ENCODE measurements at places on chromosomes 3 and 15. TPM values are rescaled to one million over a fixed set of nuclear protein-coding genes. Genes with fewer than 3 reads are reported as not detected.

DNA sequence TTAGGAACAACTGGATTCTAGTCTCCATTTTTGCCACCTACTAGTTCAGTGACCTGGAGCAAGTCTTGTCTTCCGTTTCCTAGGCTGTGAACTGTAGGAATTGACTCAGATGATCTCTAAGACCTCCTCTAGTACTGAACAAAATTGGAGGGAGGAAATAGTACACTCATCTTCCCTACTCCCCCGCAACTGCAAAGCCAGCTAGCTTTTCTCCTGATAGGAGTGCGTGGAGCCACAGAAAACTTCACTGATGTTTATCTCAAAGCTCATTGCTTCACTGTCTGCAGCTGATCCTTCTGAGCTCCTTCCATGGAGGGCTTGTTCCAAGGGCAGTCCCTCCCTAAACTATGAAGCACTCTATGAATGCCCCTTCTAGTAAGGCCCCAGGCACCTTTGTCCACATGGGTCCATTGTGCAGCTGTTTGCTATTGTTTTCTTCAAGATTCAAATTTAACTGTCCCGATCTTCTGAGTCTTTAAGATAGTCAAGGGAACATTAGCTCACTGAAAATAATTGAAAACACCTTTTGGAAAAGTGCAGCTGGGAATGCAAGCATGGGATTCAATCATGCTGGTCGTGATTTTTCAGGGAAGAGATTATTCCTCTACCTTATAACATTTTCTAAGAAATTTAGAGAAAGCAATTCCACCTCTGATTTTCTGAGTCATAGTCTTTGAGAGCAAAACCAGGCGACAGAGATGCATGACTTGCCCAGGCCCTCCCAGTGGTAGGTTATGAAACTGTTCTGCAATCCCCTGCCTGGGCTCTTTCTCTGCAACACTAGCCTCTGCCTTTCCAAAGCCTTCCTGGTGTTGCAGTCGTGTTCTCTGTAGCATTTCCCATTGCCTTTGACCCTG, 24.3 kb downstream of the FILIP1L start:
- H3K36me3 ChIP-seq, result no peaks in the 10 kb centered on the region
- H3K27me3 ChIP-seq, result no peaks in the 10 kb centered on the region
- no peak overlapping the region for H3K4me3 ChIP-seq
- no peaks in the 10 kb centered on the region for H3K4me1 ChIP-seq

IMP3 gene
- 97.4 TPM for total RNA-seq

- H3K27me3 ChIP-seq, result no peaks in the 10 kb centered on the region
- no peaks in the 10 kb centered on the region for H3K36me3 ChIP-seq
- no peak overlapping the region for H3K27ac ChIP-seq
- no peak for DNase-seq
- H3K4me3 ChIP-seq, result no peak overlapping the region
Measured at GRCh38 chr15:57495041-57495440, 96.7 kb upstream of the MYZAP start.

ZNF80 gene
- total RNA-seq, result not detected

GRCh38 chr3:15964605-15965442, 167.0 kb upstream of the ANKRD28 start:
- no peaks in the 10 kb centered on the region for H3K4me1 ChIP-seq
- H3K4me3 ChIP-seq, result no peak overlapping the region
- no peaks in the 10 kb centered on the region for H3K36me3 ChIP-seq
- no peak overlapping the region for H3K27ac ChIP-seq
- DNase-seq, result peak; percentile 70
- no peaks in the 10 kb centered on the region for H3K27me3 ChIP-seq

DNA sequence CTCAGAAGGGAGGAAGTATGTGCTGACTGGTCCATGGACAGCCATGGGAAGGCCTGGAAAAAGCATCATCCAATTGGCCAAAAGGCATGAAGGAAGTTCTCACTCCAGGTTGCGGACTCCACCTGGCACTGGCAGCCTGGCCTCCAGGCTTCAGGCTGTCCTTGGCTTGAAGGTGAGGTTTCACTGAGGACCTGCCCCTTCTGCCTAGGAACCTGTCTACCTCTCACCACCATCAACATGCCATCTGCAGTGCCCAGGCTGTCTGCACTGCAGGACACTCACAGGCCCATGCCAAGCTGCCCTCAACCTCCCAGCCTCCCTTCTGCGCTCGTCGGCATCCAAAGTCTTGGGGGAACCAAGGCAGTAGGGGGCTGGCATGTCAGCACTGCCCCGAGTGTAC, 51.1 kb downstream of the CEP70 start:
- H3K27ac ChIP-seq, result no peak overlapping the region
- H3K4me3 ChIP-seq, result no peak overlapping the region
- H3K27me3 ChIP-seq, result no peaks in the 10 kb centered on the region
- peaks cover 16% of the 10 kb centered on the region for H3K36me3 ChIP-seq

DNA sequence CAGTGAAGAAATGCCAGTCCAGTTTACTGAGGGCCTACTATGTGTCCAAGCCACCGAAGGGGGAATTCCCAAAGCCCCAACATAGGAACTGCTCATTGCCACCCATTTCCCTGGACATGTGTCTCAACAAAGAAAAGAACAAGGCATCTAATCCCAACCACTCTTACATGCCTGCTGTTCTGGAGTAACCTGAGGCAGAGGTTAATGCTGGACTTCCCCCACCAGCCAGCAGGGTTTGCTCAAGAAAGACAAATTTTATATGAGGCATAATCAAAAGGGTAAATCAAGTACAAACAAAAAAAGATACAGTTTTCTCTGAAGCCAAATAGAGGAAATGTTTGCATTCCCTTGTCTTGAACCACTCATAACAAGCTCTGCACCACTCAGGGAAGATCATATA, 4.1 kb downstream of the ADCY5 start:
- H3K27ac ChIP-seq, result peak overlapping the region; percentile 95
- H3K4me1 ChIP-seq, result no peaks in the 10 kb centered on the region
- H3K36me3 ChIP-seq, result no peaks in the 10 kb centered on the region
- H3K27me3 ChIP-seq, result no peaks in the 10 kb centered on the region
- no peak for DNase-seq

SERPINI1 gene
- 3.1 TPM for total RNA-seq

- DNase-seq, result no peak
- no peaks in the 10 kb centered on the region for H3K36me3 ChIP-seq
- H3K27me3 ChIP-seq, result no peaks in the 10 kb centered on the region
Measured at GRCh38 chr15:72826611-72827010, 43.1 kb upstream of the ADPGK start.

DNA sequence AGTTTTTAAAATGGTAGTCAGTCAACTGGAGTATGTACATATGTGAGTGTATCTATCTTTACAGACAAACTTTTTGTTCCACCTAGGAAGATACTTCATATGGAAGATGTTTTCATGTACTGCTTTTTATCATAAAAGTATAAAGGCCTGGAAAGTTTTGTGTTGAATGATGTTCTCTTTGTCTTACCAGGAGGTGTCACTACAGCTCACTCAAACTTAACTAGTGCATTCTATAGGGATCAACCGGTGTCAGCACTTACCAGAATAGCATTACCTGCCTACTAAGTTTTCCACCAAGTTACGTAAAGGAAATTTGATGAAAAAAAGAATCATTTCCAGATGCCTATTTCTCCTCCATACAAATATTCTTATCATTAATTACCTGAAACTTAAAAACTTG, 522.6 kb upstream of the SEMA6D start:
- no peak for DNase-seq
- peaks cover 8% of the 10 kb centered on the region for H3K4me1 ChIP-seq
- no peaks in the 10 kb centered on the region for H3K36me3 ChIP-seq

GRCh38 chr3:131091768-131092167, 65.1 kb downstream of the NEK11 start:
- H3K4me1 ChIP-seq, result no peaks in the 10 kb centered on the region
- no peak overlapping the region for H3K4me3 ChIP-seq
- H3K27ac ChIP-seq, result no peak overlapping the region
- no peaks in the 10 kb centered on the region for H3K36me3 ChIP-seq
- DNase-seq, result no peak
- no peaks in the 10 kb centered on the region for H3K27me3 ChIP-seq

HGD gene
- total RNA-seq, result not detected

DNA sequence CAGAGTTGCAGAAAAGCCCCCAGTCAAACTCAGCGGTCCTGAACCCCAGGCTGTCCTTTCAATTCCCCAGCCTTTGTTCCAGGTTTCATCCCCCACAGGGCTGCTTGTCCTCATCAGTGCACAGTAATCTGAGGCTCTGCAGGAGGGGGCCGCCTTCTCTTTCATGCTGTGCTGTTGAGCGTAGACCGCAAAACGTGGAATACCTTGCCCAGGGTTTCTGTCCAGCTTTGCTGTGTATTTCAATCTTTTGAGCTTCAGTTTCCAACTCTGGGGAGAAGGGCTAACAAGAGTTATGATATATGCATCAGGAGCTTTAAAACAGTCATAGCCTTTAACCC, 64.8 kb downstream of the FAM43A start:
- H3K36me3 ChIP-seq, result no peaks in the 10 kb centered on the region
- no peaks in the 10 kb centered on the region for H3K4me1 ChIP-seq
- H3K4me3 ChIP-seq, result no peak overlapping the region

- no peaks in the 10 kb centered on the region for H3K36me3 ChIP-seq
- H3K27me3 ChIP-seq, result no peaks in the 10 kb centered on the region
- peak; percentile 91 for DNase-seq
- H3K4me3 ChIP-seq, result no peak overlapping the region
- H3K27ac ChIP-seq, result peak overlapping the region; percentile 95
- peaks cover 99% of the 10 kb centered on the region for H3K4me1 ChIP-seq
Measured at GRCh38 chr3:66442254-66443117, 58.3 kb downstream of the LRIG1 start.

CHRM5 gene
- not detected for total RNA-seq

GRCh38 chr3:140096037-140096436, 161.1 kb downstream of the CLSTN2 start:
- no peak overlapping the region for H3K27ac ChIP-seq
- no peak overlapping the region for H3K4me3 ChIP-seq
- H3K4me1 ChIP-seq, result peaks cover 17% of the 10 kb centered on the region
- no peak for DNase-seq

GRCh38 chr15:56868170-56868569, 50.3 kb upstream of the TCF12 start:
- no peaks in the 10 kb centered on the region for H3K27me3 ChIP-seq
- no peaks in the 10 kb centered on the region for H3K36me3 ChIP-seq
- peaks cover 19% of the 10 kb centered on the region for H3K4me1 ChIP-seq
- no peak overlapping the region for H3K27ac ChIP-seq
- no peak for DNase-seq
- H3K4me3 ChIP-seq, result no peak overlapping the region

DNA sequence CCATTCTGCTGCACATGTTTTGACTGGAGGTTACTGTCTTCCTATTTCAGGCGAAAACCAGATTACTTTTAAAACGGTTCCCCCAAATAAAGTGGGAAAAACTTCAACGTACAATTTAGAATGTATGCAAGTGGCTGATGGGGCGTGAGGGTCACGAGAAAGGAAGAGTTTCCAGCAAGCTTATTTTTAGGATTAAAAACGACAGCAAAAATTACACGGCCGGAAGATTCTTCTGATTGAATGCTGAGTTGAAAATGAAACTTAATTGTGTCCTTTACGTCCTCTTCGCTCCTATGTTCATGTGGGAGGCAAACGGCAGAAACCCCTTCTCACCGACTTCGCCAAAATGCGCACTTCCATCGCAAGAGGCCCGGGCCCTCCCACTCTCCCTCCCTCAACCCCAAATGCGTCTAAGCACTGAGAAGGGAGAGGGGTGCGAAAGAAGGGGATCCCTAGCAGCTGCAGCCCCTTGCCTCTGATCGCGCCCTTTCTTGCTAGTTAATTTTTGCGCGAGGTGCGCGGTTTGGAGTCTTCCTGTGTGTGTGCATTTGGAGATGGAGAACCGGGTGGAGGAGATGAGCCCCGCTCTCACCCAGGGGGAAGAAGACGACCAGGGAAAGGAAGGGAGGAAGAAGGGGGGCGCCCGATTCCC, 656 bp downstream of the CD47 start:
- peak overlapping the region; percentile 95 for H3K27ac ChIP-seq
- H3K4me1 ChIP-seq, result no peaks in the 10 kb centered on the region
- no peaks in the 10 kb centered on the region for H3K36me3 ChIP-seq
- DNase-seq, result peak; percentile 70
- peak overlapping the region; percentile 96 for H3K4me3 ChIP-seq

DNA sequence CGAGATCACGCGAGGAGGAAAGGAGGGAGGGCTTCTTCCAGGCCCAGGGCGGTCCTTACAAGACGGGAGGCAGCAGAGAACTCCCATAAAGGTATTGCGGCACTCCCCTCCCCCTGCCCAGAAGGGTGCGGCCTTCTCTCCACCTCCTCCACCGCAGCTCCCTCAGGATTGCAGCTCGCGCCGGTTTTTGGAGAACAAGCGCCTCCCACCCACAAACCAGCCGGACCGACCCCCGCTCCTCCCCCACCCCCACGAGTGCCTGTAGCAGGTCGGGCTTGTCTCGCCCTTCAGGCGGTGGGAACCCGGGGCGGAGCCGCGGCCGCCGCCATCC, 1.1 kb upstream of the SETD5 start:
- peak overlapping the region; percentile 99 for H3K27ac ChIP-seq
- DNase-seq, result peak; percentile 97
- peaks cover 72% of the 10 kb centered on the region for H3K4me1 ChIP-seq
- H3K4me3 ChIP-seq, result peak overlapping the region; percentile 92
- H3K27me3 ChIP-seq, result no peaks in the 10 kb centered on the region
- H3K36me3 ChIP-seq, result peaks cover 1% of the 10 kb centered on the region

TM2D3 gene
- total RNA-seq, result 61.4 TPM

GRCh38 chr15:34610354-34610753, 26.9 kb upstream of the GOLGA8B start:
- no peak overlapping the region for H3K27ac ChIP-seq
- H3K4me3 ChIP-seq, result no peak overlapping the region
- DNase-seq, result no peak
- no peaks in the 10 kb centered on the region for H3K4me1 ChIP-seq
- no peaks in the 10 kb centered on the region for H3K36me3 ChIP-seq

DNA sequence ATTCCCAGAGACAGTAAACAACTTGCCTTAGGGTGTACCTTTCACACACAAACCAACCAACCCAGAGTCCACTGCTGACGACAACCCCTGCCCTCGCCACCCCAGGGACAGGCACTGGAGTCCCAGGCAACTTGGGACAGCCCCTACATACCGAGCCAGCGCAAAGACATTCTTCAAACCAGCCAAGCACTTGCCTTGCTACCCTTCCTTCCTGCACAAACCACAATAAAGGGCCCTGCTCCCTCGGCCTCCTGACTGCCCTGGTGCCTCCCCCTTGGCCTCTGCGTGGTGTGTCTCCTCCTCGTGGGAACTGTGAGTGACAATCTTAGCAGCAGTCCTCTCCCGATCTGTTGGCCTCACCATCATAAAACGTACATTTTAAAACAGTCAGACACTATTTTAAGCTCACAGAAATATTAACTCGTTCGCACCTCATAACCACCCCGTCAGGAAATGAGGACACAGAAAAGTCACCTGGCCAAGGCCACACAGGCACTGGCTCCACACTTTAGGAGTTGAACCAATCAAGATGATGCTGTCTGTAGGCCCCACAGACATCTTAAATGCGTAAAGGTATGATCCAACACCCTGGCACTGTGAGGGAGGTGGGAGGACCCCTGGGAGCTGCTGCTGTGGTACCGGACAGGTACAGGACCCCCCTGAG, 113.8 kb downstream of the ADCY5 start:
- no peak overlapping the region for H3K4me3 ChIP-seq
- no peaks in the 10 kb centered on the region for H3K27me3 ChIP-seq
- peaks cover 63% of the 10 kb centered on the region for H3K4me1 ChIP-seq
- DNase-seq, result peak; percentile 53
- H3K27ac ChIP-seq, result peak overlapping the region; percentile 6
- H3K36me3 ChIP-seq, result no peaks in the 10 kb centered on the region
